SW 1271 (cell line): ENCODE measurements at places on chromosomes 13 and 19.

DNA sequence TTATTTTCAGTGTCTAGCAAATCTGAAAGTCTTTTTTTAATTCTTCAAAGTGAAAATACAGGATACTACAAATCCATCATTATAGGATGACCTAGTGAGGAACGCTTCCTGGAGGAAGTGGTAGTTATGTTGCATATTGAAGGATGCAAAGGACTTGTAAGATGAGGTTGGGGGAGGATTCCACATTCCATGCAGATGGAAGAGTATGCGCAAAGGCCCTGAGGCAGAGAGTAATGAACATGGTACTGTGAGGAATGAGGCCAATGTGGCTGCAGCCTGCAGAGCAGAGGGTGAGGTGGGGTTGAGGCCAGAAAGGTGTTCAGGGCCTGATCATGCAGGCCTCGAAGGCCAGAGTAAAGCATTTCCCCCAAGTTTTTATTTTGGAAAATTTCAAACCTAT is 202.8 kb downstream of the MTUS2 start:
- no peak for DNase-seq

- DNase-seq, result no peak
Observed at GRCh38 chr13:41751734-41752445, 209.0 kb downstream of the VWA8 start.

- peak; percentile 3 for DNase-seq
Observed at GRCh38 chr13:31638577-31638976, 100.7 kb upstream of the RXFP2 start.

DNA sequence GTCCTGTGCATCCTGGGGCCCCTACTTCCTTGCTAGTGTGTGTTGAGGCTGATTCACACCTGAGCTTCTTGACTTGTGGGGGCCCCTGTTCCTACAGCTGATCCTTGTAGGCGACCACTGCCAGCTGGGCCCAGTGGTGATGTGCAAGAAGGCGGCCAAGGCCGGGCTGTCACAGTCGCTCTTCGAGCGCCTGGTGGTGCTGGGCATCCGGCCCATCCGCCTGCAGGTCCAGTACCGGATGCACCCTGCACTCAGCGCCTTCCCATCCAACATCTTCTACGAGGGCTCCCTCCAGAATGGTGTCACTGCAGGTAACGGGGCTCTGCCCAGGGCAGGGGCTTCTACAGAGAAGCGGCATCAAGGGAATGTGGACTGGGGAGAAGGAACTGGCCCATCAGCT is 25.5 kb downstream of the UPF1 start:
- no peak for DNase-seq

DNA sequence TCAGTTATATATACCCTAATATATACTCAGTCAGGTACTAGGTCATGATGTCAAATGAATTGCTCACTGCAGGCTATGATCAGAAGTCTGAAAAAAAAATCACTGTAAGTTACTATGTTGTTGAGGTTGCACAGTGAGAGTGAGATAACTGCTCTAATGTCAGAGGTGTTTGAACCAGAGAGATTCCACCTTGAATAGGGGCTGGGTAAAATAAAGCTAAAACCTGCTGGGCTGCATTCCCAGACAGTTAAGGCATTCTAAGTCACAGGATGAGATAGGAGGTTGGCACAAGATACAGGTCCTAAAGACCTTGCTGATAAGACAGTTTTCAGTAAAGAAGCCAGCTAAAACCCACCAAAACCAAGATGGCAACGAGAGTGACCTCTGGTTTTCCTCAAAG is 10.2 kb downstream of the EPSTI1 start:
- no peak for DNase-seq

- DNase-seq, result no peak
Observed at GRCh38 chr13:106494936-106495335, 40.5 kb downstream of the EFNB2 start.

- DNase-seq, result no peak
Observed at GRCh38 chr13:99930925-99931324, 40.6 kb downstream of the ZIC5 start.

DNA sequence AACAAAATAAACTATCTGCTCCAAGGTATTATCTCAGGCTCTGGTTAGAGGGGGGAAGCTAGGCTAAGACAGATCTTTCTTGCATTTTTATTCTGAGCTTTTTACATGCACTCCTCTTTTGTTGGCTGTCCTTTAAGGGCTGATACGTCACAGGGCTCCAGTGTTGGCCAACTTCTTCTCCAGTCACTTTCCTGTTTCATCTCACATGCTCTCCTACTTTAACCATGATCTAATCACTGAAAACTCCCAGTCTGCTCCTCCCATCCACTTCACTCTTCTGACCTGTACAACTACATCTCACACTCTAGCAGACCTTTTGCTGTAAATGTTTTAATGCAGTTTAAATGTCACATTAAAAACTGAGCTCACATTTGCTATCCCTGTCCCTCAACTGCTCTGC is 510.0 kb upstream of the KLF12 start:
- no peak for DNase-seq

- no peak for DNase-seq
Observed at GRCh38 chr13:102177431-102177830, 224.4 kb downstream of the FGF14 start.

DNA sequence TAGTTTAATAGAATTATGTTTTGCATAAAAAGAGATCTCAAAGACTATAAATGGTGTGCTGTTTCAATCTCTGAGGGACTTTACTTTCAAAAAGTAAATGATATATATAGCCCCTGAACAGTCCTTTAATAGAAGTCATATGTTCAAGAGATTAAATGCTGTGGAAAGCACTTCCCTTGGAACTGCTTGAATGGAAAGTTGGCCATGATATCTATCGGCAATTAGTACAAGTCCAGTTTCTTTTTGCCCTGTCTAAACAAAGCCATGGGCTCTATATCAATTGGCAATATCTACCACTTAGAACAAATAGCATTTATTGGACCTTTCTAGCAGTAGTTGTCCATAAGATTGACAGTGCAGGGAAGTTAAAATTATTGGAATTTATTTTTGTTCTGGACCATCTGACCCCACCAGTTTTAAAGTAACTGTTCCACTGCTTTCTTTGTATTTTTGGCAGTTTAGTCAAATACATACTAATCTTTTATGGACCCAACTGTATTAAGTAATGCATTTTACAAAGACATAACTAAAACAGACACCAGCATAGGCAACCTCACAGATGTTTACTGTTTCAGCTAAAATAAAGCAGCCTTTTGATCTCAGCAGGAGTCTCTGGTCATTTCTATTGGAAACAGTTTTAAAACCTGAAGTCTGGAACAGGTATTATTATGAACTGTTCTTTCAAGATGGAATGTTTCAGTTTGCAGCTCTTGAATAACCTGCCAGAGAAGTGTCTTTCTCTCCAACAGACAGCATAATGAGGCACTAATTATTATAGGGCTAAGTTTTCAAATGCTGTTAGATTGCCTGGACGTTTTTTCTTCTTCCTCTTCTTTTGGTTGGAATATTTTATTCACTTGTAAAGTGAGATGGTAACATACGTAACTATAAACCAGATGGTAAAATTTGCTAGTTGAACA is 282.6 kb downstream of the DCLK1 start:
- DNase-seq, result no peak

- DNase-seq, result no peak
Observed at GRCh38 chr19:55336101-55336500, 3.6 kb upstream of the KMT5C start.

DNA sequence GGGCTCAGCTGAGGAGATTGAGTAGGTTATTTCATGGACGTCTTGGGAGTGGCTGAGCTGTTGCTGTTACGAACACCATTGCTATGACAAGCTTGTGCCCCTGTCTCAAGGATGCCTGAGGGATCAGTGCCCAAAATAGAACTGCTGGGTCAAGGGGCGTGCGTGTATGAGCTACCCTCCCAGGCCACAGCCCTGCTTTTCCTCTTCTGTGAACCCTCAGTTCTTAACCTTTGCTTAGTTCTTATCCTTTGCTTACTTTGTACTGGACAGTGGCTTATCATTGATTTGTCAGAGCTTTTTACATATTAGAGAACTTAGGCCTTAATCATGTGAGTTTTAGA is 9.0 kb downstream of the ARHGAP45 start:
- no peak for DNase-seq

DNA sequence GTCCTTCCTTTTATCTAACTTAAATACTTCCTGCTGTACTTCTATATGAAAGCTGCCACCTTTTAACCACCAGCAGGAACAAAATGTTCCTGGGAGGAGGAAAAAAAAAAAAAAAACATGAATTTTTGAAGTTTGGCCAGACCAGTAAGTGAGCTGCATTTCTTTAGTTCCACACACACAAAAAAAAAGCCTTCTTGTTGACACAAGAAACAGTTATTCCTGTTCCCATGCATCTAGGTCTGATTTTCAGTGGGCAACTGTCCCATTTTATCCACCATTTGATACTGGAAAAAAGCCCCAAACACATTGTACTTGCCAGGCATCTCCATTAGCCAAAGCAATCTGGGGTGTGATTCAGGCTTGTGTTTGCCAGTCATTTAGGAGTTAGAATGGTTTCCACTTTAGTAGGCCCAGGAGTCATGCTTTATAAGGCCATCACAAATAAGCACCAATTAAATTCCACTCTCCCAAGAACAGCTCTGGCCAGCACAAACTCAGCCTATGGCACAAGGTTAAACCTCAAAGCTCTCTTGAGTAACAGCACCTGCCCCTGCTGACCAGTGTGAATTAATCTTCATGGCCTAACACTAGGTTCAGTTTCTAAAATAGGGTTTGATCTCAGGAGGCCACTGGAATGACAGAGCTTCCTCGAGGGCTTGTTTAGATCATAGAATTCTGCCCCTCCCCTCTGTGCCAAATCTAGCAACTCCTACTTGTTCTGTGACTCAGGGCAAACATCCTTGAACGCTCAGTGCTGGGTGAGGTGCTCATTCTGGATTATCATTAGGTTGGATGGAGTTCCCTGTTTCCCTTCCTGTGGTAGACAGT is 67.1 kb downstream of the NUFIP1 start:
- peak; percentile 33 for DNase-seq

- no peak for DNase-seq
Observed at GRCh38 chr13:35664747-35665146, 188.3 kb upstream of the MAB21L1 start.

GRCh38 chr13:73018336-73018735 is 40.5 kb upstream of the KLF5 start:
- DNase-seq, result no peak

DNA sequence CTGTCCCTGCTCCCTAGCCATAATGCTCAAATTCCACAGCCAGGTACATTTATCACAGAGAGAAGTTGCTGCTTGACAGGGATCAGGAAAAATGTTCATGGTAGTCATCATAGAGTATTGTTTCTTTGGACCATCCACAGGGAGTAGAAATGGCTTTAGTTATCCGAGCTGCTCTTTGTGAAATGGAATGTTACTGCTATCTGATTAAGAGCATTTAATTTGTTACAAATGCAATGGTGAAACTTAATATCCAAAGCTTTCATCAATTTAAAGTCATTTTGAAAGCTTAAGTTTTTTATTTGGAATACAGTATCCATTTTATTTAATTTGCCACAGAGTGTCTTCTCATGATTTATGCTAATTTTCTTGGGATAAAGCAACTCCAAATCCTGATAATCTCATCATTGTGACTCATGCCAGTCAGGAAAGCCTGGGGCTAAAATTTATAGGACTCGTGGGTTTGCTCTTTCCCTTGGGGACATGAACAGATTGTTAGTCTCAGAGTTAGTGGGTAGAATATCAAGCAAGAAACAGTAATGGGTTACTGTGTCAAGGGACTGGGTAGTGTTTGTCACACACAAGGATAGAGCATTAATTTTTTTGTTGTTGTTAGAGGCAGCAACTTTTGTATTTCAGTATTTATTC is 59.8 kb downstream of the SCEL start:
- no peak for DNase-seq

GRCh38 chr13:93326234-93326811 is 99.7 kb downstream of the GPC6 start:
- DNase-seq, result no peak

- no peak for DNase-seq
Observed at GRCh38 chr13:75010941-75011340, 471.0 kb downstream of the TBC1D4 start.

DNA sequence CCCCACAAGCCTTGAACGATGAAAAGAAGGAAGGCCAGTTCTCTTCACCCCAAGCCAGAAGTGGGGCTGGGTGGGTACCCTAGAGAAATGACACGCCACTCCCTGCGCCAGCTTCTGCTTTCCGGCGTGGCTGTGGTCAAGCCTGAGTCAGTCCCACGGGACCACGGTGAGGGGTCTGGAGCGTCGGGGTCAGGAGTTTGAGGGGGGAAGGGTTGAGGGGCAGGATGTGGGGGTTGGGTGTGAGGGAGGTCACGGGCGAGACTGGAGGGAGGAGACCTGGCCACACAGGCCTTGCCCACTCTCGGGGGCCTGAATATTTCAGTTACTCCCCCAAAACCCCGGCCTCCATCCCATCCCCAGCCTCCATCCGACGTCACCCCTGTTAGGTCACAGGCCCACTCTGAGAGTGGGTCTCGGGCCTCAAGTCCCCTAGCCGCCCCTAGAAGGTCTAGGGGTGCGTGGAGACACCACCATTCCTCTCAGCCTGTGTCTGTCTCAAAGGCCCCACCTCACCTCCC is 500 bp upstream of the IFI30 start:
- no peak for DNase-seq

- DNase-seq, result no peak
Observed at GRCh38 chr19:17328517-17329365, 5.9 kb downstream of the ANO8 start.
